Activated T-helper 1 cell treated with anti-CD3 and anti-CD28 coated beads, Interleukin-12 subunit alpha, Interleukin-12 subunit beta, Interleukin-2, Interleukin-4 antibody, amounts not matched to agents 30 ng/mL and 10 ng/mL and 1 ng/mL, durations not matched to agents 14 hours and 24 hours and 36 hours (primary cell): ENCODE measurements at places on chromosomes 7 and 10. TPM values are rescaled to one million over a fixed set of nuclear protein-coding genes. Genes with fewer than 3 reads are reported as not detected.

Gene ELN
- total RNA-seq, result not detected in 2 replicates

Gene DYNC1I1
- not detected in 2 replicates for total RNA-seq

Gene ATG9B
- 4.7 and 6.3 TPM in 2 replicates for total RNA-seq

Gene CAMK1D
- total RNA-seq, result 6.8 and 7.4 TPM in 2 replicates

Gene GPR15LG
- total RNA-seq, result not detected in 2 replicates

Gene PKD1L1
- total RNA-seq, result 0.07 TPM in 1 of 2 replicates, not detected in the other

Gene STEAP2
- 0.05 TPM in 1 of 2 replicates, not detected in the other for total RNA-seq

Gene CEP55
- 53.0 and 55.7 TPM in 2 replicates for total RNA-seq

Gene PALD1
- total RNA-seq, result 0.83 and 0.88 TPM in 2 replicates

Gene STRA8
- total RNA-seq, result not detected in 2 replicates

Gene ELFN1
- total RNA-seq, result 0.05 TPM in 1 of 2 replicates, not detected in the other

Gene NYAP1
- 0.23 and 0.37 TPM in 2 replicates for total RNA-seq

Gene SEMA3A
- 0.34 TPM in 1 of 2 replicates, not detected in the other for total RNA-seq

Gene OR2A12
- not detected in 2 replicates for total RNA-seq

Gene C10orf53
- not detected in 2 replicates for total RNA-seq

Gene ANKRD61
- total RNA-seq, result 0.44 and 0.56 TPM in 2 replicates

Gene ARHGAP12
- 2.4 and 3.5 TPM in 2 replicates for total RNA-seq

Gene DHTKD1
- 19.9 and 22.6 TPM in 2 replicates for total RNA-seq

Gene RGR
- not detected in 2 replicates for total RNA-seq

Gene MBL2
- total RNA-seq, result not detected in 2 replicates

Gene GPAM
- total RNA-seq, result 10.2 and 10.5 TPM in 2 replicates

Gene DNA2
- 50.2 and 54.3 TPM in 2 replicates for total RNA-seq

Gene ANLN
- total RNA-seq, result 23.8 and 31.0 TPM in 2 replicates

Gene EPHB6
- 5.6 and 6.0 TPM in 2 replicates for total RNA-seq

Gene MYPN
- total RNA-seq, result not detected in 2 replicates

Gene TSPAN15
- total RNA-seq, result 1.6 and 2.7 TPM in 2 replicates

Gene NXPH1
- total RNA-seq, result not detected in 2 replicates

Gene VSIR
- total RNA-seq, result 114 and 115 TPM in 2 replicates

Gene LIPN
- total RNA-seq, result not detected in 2 replicates

Gene GPR85
- total RNA-seq, result not detected in 2 replicates

Gene CLRN3
- total RNA-seq, result not detected in 2 replicates

Gene ANKRD1
- not detected in 2 replicates for total RNA-seq

Gene TMEM140
- total RNA-seq, result 2.9 and 4.5 TPM in 2 replicates

Gene PRSS2
- total RNA-seq, result not detected in 2 replicates

Gene GPC2
- total RNA-seq, result 3.9 and 4.8 TPM in 2 replicates

Gene TMEM139
- total RNA-seq, result 0.73 TPM in 1 of 2 replicates, not detected in the other

Gene SLC18A3
- not detected in 2 replicates for total RNA-seq

Gene CPN1
- not detected in 2 replicates for total RNA-seq

Gene ANXA8L1
- not detected in 2 replicates for total RNA-seq

Gene ACSM6
- total RNA-seq, result not detected in 2 replicates

Gene ADGRA1
- total RNA-seq, result not detected in 2 replicates
